ENCODE measurements at places on chromosomes 1 and 21.

- DNase-seq = no peak
Observed at GRCh38 chr21:34640858-34641257, 25.9 kb upstream of the RCAN1 start.

GRCh38 chr1:56798053-56798471 is 21.1 kb downstream of the FYB2 start:
- no peak for DNase-seq

- no peak for DNase-seq
Observed at GRCh38 chr1:94806441-94806871, 13.7 kb upstream of the SLC44A3 start.

DNA sequence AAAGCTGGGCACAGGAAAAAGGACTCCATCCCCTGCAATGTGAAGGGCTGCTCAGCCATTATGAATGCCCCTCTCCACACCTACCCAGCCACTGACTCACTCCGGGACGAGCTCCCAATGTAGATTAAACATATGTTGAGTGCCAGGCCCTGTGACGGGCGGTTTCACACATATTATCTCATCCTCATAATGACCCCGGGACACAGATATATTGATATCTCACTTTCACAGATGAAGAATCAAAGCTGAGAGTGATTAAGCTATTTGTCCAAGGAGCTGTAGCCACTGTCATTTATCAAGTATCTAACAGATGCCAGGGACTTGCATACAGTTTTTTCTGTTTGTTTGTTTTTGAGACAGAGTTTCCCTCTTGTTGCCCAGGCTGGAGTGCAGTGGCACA is 35.0 kb upstream of the SLC30A1 start:
- DNase-seq = no peak

DNA sequence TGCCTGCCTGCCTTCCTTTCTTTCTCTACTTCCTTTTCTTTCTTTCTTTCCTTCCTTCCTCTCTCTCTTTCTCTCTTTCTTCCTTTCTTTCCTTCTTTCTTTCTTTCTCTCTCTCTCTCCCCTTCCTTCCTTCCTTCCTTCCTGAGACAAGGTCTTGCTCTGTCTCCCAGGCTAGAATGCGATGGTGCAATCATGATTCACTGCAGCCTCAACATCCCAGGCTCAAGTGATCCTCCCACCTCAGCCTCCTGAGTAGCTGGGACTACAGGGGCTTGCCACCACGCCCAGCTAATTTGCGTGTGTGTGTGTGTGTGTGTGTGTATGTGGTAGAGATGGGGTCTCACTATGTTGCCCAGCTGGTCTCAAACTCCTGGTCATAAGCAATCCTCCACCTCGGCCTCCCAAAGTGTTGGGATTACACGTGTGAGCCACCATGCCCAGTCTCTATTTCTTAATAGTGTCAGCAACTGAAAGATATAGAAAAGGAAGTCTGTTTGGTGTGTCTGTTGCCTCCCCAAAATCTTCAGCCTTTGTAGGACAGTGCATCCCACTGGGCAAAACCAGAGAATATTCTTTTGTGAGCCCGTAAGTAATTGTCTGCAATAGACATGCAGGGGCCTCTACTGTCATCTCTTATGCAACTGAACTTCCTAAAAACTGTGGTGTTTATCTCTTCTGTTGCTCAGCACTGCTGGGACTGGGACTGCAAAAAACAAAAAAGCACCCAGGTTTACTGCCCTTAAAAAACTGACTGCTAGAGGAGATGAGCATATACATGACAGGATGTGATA is 20.9 kb upstream of the RAB4A start:
- DNase-seq = no peak

- no peak for DNase-seq
Observed at GRCh38 chr1:153141377-153141776, 9.3 kb downstream of the SPRR2G start.

DNA sequence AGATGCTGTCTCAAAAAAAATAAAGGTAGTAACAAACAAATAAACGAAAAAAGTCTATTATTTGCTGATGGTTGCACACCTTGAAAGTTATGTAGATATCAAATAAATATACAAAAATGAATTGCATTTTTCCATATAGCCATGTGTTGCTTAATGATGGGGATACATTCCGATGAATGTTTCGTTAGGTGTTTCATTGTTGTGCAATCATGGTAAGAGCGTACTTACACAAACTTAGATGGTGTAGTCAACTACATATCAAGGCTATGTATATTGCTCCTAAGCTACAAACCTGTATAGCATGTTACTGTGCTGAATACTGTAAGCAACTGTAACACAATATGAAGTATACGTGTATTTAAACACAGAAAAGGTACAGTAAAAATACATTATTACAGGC is 34.4 kb downstream of the AHCTF1 start:
- DNase-seq = no peak

GRCh38 chr1:24688621-24689195 is 45.6 kb downstream of the SRRM1 start:
- peak; percentile 80 for DNase-seq

- no peak for DNase-seq
Observed at GRCh38 chr1:39573736-39574624, 2.6 kb downstream of the PABPC4 start.

GRCh38 chr21:45926281-45926680 is 55.3 kb upstream of the COL6A1 start:
- DNase-seq = no peak

- no peak for DNase-seq
Observed at GRCh38 chr1:40270152-40270834, 12.3 kb downstream of the ZMPSTE24 start.

GRCh38 chr21:33299181-33299752 is 25.5 kb upstream of the IFNAR1 start:
- DNase-seq = peak; percentile 71

- peak; percentile 75 for DNase-seq
Observed at GRCh38 chr21:45074818-45075595, 627 bp downstream of the ADARB1 start.

- DNase-seq = no peak
Observed at GRCh38 chr1:223775711-223776074, 63.4 kb downstream of the CAPN2 start.

DNA sequence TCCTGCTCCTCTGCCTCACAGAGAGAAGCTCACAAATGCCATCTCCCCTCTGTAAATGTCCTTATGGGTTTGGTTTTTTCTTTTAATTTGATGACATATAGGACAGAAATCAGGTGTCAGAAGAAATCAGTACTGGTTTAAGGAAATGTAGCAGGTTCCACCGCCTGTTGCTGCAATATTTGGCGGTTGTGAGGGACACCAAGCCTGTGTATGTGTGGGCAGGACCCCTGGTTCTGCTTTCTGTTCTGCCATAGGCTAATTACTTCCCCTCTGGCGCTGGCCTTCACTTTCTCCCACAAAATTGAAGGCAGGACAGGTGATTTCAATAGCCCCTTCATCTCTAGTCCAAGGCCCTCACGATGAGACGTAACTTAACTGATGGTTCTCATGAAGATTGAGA is 69.2 kb downstream of the PRDM2 start:
- DNase-seq = no peak

- no peak for DNase-seq
Observed at GRCh38 chr21:41691205-41692184, 75.4 kb downstream of the RIPK4 start.

GRCh38 chr1:117967881-117968280 is 38.3 kb downstream of the WDR3 start:
- no peak for DNase-seq

- DNase-seq = no peak
Observed at GRCh38 chr21:44024887-44025353, 12.8 kb downstream of the TRAPPC10 start.

DNA sequence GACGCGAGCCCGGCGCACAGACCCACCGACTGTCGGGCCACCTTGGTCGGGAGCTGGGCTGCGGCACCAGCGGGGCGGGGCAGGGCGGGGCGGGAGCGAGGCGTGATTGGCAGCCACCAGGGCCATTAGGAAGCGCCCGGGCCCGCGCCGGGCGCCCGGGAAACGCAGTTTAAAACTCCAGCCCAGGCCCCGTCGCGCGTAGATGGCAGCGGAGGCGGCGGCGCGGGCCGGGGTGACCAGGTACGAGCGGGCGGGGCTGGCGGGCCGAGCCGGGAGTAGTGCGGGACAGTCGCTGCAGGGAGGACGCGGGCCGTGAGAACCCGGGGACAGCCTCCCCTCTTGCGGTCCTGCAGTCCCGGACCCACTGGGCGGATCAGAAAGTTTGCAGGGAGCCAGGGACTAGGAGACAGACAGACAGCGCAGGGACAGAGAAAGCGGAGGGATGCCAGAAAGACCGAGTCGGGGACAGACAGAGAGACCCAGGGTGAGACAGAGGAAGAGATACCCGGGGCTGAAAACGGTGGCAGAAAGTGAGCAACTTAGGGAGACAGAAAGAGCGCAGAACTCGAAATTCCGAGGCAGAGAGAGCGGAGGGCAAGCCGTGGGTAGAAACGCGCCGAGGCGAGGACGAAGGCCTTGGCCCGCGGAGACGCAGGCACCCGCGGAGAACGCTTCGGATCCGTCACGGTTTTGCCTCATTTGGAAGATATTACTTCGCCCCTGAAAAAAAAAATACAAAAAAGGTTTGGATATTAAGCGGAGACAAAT is at the start of gene DMBX1:
DMBX1 (plus strand) TSS at position 199 of the 768 bp plus-strand sequence. CDS start 17,175 bp downstream, outside the sequence.
- no peak for DNase-seq

DNA sequence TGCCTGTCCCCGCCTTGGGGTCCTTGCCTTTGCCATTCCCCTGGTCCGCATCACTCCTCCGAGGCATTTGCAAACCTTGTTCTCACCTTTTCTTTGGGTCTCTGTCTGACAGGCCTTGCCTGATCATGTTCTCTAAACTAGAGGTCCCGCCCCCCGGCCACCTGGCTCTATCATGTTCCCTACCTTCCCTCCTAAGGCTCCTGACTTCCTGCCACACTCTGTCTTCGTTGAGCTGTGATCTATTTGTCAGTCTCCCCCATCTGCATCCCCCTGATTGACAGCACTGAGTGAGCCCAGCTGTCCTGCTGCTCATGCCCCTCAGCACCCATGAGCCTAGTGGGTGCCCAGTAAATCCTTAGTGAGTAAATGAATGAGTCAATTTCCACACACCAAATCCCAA is 22.8 kb downstream of the ERG start:
- DNase-seq = no peak

DNA sequence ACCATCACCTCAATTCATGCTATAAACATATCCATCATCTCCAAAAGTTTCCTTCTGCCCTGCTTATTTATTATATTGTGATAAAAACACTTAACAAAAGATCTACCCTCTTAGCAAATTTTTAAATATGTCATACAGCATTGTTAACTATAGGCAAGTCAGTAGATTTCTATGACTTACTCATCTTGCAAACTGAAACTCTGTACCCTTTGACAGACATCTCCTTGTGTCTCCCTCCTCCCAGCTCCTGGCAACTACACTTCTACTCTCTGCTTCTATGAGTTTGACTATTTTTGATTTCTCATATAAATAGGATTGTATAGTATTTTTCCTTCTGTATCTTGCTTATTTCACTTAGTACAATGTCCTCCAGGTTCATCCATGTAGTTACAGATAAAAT is 174.8 kb downstream of the TNFSF18 start:
- no peak for DNase-seq

GRCh38 chr1:44021581-44022321 is 9.5 kb downstream of the SLC6A9 start:
- no peak for DNase-seq

DNA sequence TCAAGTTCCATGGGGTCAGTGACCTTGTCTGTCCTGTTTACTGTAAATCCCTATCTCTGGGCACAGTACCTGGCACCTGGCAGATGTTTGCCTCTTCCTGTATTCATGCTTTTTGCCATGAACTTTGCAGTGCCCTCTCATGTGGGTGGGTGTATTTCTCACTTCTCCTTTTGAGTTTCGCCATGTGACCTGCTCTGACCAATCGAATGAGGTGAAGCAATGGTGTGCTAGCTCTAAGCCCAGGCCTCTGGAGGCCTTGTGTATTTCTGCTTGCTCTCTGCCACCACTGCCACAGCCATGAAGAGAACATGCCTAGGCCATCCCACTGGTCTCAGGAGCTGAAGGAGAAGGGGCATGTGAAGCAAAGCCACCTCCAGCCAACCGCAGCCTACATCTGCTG is 185.5 kb upstream of the ZC3H12A start:
- no peak for DNase-seq

GRCh38 chr21:44547656-44548331 is 3.5 kb downstream of the KRTAP10-2 start:
- DNase-seq = peak; percentile 74

GRCh38 chr1:235259133-235259778 is 68.7 kb downstream of the ARID4B start:
- DNase-seq = no peak

GRCh38 chr1:96887501-96887900 is 165.9 kb downstream of the PTBP2 start:
- no peak for DNase-seq

DNA sequence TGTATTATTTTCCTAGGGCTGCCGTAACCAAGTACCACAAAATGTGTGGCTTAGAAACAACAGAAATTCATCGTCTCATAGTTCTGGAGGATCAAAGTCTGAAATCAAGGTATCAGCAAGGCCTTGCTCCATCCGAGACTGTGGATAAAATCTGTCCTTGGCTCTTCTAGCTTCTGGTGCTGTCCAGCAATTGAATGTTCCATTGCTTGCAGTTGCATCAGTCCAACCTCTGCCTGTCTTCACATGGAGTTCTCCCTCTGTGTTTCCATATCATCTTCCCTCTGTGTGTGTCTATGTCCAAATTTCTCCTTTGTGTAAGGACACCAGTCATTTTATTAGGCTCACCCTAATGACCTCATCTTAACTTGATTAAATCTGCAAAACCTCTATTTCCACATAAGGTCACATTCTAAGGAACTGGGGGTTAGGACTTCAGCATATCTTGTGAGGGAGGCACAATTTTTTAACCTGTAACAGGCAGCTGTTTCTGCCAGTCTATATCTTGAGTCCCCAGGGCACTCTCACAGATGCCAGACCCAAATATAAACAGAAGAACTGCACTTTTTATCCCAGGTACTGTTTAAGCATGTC is 84.2 kb downstream of the ERG start:
- no peak for DNase-seq

DNA sequence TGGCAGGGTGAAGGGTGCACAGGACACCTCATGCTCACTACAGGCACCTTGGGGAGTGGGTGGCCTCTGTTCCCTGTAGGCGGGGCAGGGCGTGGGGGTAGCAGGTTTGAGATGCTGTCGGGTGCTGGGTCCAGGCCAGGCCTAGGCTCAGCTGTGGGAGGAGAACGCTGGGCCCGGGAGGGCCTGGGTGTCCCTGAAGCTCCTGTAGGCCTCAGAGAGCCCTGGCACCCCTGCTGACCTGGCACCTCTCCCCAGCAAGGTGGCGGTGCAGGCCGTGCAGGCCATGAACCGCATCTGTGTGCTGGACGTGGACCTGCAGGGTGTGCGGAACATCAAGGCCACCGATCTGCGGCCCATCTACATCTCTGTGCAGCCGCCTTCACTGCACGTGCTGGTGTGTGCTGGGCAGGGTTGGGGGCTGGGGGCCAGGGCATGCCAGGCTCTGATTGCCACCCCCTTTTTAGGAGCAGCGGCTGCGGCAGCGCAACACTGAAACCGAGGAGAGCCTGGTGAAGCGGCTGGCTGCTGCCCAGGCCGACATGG is 2.5 kb upstream of the GJC2 start:
- no peak for DNase-seq
